Ascending aorta (tissue), 2 donors: ENCODE measurements at places on chromosomes 3 and 15. TPM values are rescaled to one million over a fixed set of nuclear protein-coding genes. Genes with fewer than 3 reads are reported as not detected.
A peak's percentile ranks its signal among the peaks of the same experiment; 100 is the strongest.

GRCh38 chr15:76336254-76337058 lies at the start of gene ISL2:
Gene ISL2, plus strand, starts transcription at chr15:76336773. Its CDS starts 111 bp downstream, at chr15:76336884.
- no peaks in the 10 kb centered on the region for H3K36me3 ChIP-seq
- DNase-seq = no peak
- H3K27ac ChIP-seq = no peak within 1 kb of the TSS
- peaks cover 59% of the 10 kb centered on the region for H3K27me3 ChIP-seq

TMOD2 gene
- total RNA-seq = 7.0 TPM

GRCh38 chr3:20975188-20975651 lies 775.8 kb downstream of the ZNF385D start:
- peak overlapping the region; percentile 57 for H3K27ac ChIP-seq
- no peaks in the 10 kb centered on the region for H3K27me3 ChIP-seq
- peaks cover 3% of the 10 kb centered on the region for H3K4me1 ChIP-seq
- no peak for DNase-seq
- H3K4me3 ChIP-seq = no peak overlapping the region

GRCh38 chr15:74335396-74335795 lies 32.0 kb downstream of the CYP11A1 start:
- no peaks in the 10 kb centered on the region for H3K36me3 ChIP-seq
- DNase-seq = no peak
- H3K27ac ChIP-seq = no peak overlapping the region

DNA sequence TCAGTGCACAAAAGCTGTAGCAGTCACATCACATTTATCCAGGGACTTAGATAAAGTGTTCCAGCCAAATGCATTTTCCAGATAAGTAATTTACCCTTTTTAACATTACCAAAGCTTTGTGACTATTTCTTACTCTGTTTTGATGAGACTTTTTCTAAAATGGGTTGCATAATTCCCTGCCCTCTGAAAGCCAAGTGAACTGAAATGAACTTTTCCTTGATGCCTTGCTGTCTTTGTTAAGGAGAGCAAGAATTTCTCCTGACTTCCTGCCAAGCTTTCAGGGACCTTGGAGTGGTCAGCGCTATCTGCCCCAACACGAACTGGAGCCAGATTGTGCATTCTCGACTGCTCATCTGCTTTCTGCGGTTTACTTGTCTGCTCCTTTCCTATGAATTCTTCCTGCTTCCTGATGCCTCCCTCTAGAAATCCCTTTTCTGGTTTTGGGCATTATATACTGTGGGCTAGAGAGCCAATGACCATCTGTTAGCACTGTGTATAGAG lies 34.8 kb downstream of the EIF4E3 start:
- no peak for DNase-seq
- no peaks in the 10 kb centered on the region for H3K27me3 ChIP-seq
- H3K4me3 ChIP-seq = no peak overlapping the region
- no peaks in the 10 kb centered on the region for H3K36me3 ChIP-seq
- H3K27ac ChIP-seq = no peak overlapping the region

- no peaks in the 10 kb centered on the region for H3K27me3 ChIP-seq
- no peaks in the 10 kb centered on the region for H3K4me1 ChIP-seq
- no peak for DNase-seq
- no peak overlapping the region for H3K4me3 ChIP-seq
- no peaks in the 10 kb centered on the region for H3K36me3 ChIP-seq
Measured at GRCh38 chr3:42459151-42459550, 43.3 kb upstream of the VIPR1 start.

CADM2 gene
- total RNA-seq = 23.0 TPM

- no peak overlapping the region for H3K27ac ChIP-seq
- H3K4me3 ChIP-seq = no peak overlapping the region
- no peaks in the 10 kb centered on the region for H3K4me1 ChIP-seq
- H3K27me3 ChIP-seq = no peaks in the 10 kb centered on the region
- H3K36me3 ChIP-seq = no peaks in the 10 kb centered on the region
Measured at GRCh38 chr3:68306571-68306970, 625.8 kb downstream of the TAFA4 start.

ANKRD34C gene
- not detected for total RNA-seq

GRCh38 chr3:108292905-108293328 lies 3.4 kb upstream of the HHLA2 start:
- no peaks in the 10 kb centered on the region for H3K4me1 ChIP-seq
- no peaks in the 10 kb centered on the region for H3K27me3 ChIP-seq
- H3K36me3 ChIP-seq = no peaks in the 10 kb centered on the region
- H3K4me3 ChIP-seq = no peak overlapping the region

DNAH1 gene
- total RNA-seq = 7.6 TPM

GRCh38 chr3:151351648-151352047 lies 22.3 kb upstream of the P2RY13 start:
- H3K27ac ChIP-seq = no peak overlapping the region
- H3K4me3 ChIP-seq = no peak overlapping the region
- no peaks in the 10 kb centered on the region for H3K27me3 ChIP-seq
- H3K36me3 ChIP-seq = no peaks in the 10 kb centered on the region
- DNase-seq = no peak

KAT2B gene
- 10.5 TPM for total RNA-seq

GOLGA8O gene
- not detected for total RNA-seq

- no peak for DNase-seq
- H3K4me3 ChIP-seq = no peak overlapping the region
- H3K27me3 ChIP-seq = no peaks in the 10 kb centered on the region
- no peaks in the 10 kb centered on the region for H3K36me3 ChIP-seq
- H3K4me1 ChIP-seq = no peaks in the 10 kb centered on the region
Measured at GRCh38 chr3:125118600-125118999, 62.8 kb upstream of the HEG1 start.

DNA sequence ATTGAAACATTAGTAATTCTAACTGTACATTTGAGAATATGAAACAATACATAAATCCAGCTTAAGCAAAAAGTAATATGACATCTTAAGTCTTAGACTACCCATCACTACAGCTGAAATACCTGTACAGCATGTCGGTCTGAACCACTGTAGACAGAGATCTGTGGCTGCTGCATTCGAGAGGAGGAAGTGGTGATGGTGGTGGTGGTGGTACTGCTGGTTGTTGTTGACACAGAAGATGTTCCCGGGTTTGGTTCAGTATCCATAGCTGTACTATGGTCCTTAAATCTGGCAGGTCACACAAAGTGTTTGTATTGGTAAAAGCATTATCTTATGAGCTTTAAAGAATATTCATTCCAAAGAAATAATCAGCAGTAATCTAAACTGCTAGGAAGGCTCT lies 2.9 kb downstream of the PHC3 start:
- peaks cover 41% of the 10 kb centered on the region for H3K36me3 ChIP-seq
- no peak overlapping the region for H3K27ac ChIP-seq
- H3K4me1 ChIP-seq = peaks cover 19% of the 10 kb centered on the region

GRCh38 chr15:55915221-55915620 lies 78.2 kb downstream of the NEDD4 start:
- no peak for DNase-seq
- H3K36me3 ChIP-seq = no peaks in the 10 kb centered on the region
